ENCODE measurements at places on chromosomes 12 and 14.

DNA sequence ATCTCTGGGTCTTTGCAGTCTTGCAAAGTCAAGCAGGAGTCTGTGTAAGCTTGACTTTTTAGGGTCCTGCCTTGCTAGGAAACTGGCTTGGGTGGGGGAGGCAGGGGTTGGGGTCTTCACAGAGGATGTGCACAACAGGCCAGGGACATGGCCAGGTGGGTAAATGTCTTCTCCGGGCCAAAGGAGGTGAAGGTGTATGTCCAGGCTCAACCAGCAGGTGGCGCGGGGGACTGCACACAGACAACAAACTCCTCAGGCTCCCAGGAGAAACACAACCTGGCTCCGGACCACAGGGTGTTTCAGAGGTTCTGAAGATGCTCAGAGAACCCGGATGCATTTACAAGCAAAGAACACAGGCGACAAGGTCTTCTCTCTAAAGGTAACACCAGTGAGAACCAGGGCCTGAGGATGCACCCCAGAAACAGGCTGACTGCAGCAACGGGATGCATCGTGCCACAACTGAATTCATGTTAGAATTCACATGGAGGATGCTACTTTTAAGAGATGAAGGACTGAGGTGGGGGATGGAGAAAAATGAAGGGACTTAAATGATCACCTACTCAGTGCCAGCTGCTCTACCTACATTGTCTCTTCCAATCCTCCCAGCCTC is 56.0 kb downstream of the PLEKHG3 start:
- DNase-seq, result no peak

DNA sequence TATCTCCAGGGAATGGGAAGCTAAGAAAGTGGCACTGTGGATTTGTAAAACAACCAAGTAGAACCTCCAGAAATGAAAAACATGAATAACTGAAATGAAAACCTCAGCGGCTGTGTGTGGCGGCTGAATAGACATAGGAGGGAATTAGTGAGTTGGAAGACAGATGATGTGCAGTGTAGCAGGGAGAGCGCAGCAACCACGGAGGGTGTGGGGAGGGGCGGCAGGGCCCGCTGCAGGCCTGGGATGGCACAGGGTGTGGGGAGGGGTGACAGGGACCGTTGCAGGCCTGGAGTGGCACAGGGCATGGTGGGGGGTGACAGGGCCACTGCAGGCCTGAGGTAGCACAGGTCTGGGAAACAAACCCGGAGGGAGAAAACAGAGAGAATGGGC is 51.1 kb downstream of the BEGAIN start:
- peak; percentile 15 for DNase-seq

- DNase-seq, result peak; percentile 36
Measured at GRCh38 chr12:104050436-104050835, 449 bp upstream of the GLT8D2 start.

DNA sequence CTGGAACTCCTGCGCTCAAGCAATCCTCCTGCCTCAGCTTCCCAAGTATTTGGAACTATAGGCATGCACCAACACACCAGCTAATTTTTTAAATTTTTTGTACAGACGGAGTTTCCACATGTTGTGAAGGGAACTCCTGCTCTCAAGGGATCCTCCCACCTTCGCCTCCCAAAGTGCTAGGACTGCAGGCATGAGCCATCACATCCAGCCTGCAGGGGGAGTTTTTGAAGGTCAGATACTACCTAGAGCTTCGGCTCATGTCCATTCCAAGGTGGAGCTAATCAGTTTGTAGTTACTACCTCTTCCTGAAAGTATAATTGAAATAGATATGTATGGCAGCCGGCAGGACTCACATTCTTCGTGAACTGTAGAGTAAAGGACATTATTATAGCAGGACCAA is 3.7 kb upstream of the TAS2R19 start:
- no peak for DNase-seq

GRCh38 chr12:38502415-38502814 is 185.8 kb downstream of the ALG10B start:
- DNase-seq, result no peak

DNA sequence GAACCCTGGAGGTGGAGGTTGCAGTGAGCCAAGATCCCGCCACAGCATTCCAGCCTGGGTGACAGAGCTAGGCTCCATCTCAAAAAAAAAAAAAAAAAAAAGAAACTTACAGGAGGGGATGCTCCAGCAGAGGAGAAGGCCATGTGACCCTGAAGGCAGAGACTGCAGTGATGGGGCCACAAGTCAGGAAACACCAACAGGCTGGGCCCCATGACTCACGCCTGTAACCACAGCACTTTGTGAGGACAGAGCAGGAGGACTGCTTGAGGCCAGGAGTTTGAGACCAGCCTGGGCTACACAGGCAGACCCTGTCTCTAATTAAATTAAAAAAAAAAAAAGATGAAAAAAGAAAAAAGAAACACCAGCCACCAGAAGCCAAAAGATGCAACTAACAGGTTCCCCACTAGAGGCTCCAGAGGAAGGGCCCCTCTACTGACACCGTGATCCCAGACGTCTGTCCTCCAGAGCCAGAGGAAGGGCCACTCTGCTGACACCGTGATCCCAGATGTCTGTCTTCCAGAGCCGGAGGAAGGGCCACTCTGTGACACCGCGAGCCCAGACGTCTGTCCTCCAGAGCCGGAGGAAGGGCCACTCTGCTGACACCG is 9.1 kb upstream of the GLT1D1 start:
- DNase-seq, result no peak

- DNase-seq, result no peak
Measured at GRCh38 chr12:63124778-63125177, 26.2 kb downstream of the AVPR1A start.

GRCh38 chr12:128361400-128361995 is 94.5 kb downstream of the TMEM132C start:
- DNase-seq, result no peak

GRCh38 chr12:68364328-68364727 is 32.2 kb upstream of the MDM1 start:
- no peak for DNase-seq

DNA sequence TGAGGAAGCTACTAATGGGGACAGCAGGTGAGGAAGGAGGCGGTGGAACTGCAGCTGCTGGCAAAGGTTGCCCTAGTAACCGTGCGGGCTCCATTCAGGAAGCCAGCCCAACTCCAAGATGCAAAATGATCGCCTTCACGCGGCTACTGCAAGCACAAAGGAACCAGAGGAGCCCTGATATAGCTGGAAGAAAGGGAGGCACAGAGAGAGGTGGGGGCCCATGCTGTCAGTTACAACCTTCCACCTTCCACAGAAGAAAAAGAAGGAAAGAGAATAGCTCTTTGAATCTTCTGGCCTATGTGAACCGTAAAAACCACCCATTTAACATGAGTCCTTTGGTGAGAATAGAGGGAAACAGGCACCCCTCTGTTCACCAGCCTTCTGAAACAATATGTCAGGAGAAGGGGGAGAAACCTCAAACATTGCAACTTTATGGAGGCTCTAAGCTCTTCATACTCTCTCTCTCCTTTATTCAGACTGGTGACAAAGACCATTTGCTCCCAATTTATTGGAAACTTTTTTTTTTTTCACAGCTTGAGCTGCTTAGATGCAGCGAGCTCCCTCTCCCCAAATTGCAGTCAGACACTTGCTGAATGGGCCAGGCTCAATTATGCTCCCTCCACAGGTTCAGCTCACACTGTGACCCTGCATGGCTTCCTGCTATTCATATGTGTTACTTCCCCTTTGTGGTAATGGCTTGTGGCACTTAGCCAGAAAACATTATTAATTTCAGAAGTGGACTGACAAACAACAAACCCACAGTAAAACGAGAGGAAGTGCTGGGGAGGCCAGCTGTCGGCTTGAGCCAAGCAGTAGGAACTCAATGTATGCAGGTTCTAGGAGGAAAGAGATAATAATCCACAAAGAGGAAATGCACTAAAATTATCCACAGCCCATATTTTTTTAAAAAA is 6.2 kb downstream of the DUSP6 start:
- DNase-seq, result peak; percentile 55

DNA sequence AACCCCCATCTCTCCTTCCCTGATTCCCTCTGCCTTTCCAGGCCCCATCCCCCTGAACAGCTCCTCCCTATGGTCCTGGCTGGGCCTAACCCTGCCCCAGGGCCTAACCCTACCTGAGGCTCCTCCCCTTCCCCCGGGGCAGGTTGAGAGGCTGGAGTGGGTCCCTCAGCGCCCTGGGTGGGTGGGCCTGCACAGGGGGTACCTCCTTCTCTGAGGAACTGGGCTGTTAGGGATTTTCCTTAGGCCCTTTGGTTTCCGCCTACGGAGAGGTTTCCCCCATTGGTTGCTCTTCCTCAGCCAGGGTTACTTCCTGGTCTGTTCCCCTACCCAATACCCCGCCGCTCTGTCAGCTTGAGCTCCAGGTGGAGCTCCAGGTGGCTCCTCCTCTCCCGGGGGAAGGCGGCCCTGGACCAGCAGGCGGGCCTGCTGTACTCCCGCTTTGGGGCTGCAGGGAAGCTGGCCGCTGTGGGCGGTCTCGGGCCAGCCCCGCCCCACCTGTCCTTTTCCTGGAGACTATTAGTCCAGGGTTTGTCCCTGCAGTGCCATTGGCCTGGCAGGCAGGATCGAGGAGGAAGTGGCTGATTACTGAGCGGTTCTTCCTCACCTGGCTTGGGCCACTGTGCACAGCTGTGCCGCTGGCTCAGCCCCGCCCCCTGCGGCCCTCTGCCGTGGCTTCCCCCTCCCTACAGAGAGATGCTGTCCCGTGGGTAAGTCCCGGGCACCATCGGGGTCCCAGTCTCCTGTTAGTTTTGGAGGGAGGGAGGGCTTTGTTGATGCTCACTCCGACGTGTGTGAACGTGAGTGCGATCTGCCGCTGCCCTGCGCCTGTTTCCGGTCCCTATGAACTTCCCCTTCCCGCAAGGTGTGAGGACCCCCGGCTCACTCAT is 2.5 kb downstream of the C12orf57 start:
- DNase-seq, result peak; percentile 70

- no peak for DNase-seq
Measured at GRCh38 chr14:78448164-78449094, 278.3 kb downstream of the NRXN3 start.

- no peak for DNase-seq
Measured at GRCh38 chr12:119681728-119682638, 14.1 kb downstream of the PRKAB1 start.

- no peak for DNase-seq
Measured at GRCh38 chr12:13986031-13986430, 4.6 kb upstream of the GRIN2B start.

DNA sequence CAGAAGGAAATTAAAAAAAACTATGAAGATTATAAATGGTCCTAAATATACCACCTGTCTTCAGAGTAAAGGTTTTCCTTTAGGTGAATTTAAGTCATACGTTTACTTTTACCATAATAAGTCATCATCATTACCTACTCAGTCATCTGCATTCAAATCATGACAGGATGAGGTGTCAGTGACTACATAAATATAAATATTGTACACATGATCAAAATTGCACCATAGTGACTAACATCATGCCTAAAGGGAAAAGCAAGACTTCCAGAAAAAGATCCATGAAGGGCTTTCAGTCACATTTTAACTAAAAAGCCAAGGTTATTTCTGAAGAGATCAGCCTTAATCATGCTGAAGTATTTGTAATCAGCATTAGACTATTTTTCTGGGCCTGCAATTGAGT is 759.9 kb upstream of the FLRT2 start:
- DNase-seq, result no peak

DNA sequence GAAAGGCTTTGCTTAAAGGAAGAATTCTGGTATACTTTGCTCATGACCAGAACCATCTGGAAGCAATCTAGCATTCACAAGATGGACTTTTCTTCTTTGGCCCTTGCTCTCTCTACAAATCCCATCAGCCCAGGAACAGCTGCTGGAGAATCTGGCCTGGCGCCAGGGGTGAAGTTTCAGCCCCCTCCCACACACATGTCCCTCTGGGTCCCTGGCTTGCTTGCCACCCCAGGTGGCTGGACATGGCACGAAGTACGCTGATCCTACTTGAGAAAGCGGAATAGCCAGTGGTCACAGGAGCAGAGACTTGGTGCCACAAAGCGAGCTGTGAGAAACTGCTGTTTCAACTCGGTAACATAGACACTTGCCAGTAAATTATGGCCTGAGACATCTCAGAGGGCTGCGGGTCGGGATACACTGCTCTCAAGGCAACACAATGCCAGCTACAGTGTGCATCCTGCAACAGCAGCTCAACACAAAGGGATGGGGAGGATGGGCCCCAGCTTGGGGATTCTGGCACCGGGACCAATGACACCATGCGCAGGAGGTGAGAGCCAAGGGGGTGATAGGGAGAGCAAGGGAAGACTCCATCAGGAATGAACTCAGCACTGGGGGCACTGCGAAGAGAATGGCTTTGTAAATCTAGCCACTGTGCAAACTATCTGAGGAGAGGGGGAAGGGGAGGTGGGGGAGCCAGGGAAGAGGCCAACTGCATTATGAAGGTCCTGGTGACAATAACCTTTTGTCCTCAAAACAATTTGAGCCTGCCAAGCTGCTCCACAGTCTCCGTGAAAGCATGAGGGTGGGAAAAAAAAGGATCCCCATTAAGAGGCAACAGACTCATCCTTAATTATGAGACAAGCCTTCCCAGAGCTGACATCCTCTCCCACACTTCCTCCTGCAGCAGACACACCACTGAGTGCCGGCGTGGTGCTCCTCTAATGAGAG is 219.9 kb downstream of the PPM1H start:
- peak; percentile 87 for DNase-seq

GRCh38 chr12:124397399-124397679 is 102.4 kb downstream of the RFLNA start:
- no peak for DNase-seq

DNA sequence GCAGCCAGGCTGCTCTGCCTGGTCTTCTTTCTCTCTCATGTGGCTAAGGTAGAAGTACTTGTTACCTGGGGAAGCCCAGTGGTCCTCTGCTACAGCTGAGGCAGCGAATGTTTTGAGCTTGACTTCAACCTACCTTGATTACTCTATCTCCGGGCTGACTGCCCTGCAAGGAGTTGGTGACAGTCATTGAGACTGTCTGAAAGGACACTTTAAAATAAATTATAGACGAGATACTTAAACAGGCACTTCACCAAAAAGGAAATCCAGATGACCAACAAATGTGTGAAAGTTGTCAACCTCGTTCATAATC is 474 bp upstream of the CIT start:
- DNase-seq, result no peak

GRCh38 chr12:89083491-89083890 is 268.8 kb downstream of the DUSP6 start:
- DNase-seq, result no peak

- DNase-seq, result no peak
Measured at GRCh38 chr12:126061777-126062176, 996.5 kb downstream of the AACS start.

DNA sequence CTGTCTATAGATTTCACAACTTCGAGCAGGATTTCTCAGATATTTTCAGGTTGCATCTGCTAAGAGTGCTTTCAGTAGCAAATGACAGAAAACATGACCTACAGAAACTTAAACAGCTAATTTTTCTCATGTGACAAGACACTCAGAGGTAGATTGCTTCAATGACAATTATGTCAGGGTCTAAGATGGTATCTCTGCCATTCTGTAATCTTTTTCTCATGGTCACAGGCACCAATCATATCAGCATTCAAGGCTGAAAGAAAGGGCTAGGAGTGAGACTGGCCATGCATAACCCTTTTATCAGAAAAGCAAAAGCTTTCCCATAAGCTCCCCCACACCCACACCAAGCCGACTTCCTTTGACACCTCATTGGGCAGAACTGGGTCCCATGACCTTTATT is 450.5 kb upstream of the FAR2 start:
- no peak for DNase-seq
